NCI-H2171 (cell line): ENCODE measurements at places on chromosomes 1 and 21.

- DNase-seq, result no peak
Observed at GRCh38 chr21:32298148-32298559, 501 bp upstream of the MRAP start.

- DNase-seq, result no peak
Observed at GRCh38 chr1:4272568-4272967, 372.5 kb upstream of the C1orf174 start.

DNA sequence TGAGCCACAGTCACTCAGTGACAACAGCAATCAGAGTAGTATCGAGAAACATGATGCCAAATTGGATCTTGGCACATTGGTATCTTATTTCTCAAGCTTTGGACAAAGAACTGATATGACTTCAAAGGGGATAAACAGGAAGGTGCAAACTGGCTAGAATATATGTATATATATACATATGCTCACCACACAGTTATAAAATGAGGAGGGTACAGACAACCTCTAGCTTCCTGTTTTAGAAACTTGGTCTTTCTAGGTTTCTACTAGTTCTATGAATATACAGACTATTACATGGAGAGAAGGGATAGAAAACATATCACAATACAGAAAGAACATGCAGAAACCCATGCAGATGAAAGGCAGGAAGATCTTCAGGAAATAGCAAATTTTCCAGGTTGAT lies 292.1 kb upstream of the SNX7 start:
- DNase-seq, result no peak

GRCh38 chr1:205525495-205526285 lies 21.2 kb downstream of the CDK18 start:
- no peak for DNase-seq
